Myocyte (in vitro differentiated cells): ENCODE measurements at places on chromosomes 2 and 18.

GRCh38 chr2:209147981-209148380 is 275.9 kb upstream of the MAP2 start:
- no peak for DNase-seq

- DNase-seq = no peak
These were observed 53.7 kb downstream of the THUMPD2 start for GRCh38 chr2:39725401-39725800.

DNA sequence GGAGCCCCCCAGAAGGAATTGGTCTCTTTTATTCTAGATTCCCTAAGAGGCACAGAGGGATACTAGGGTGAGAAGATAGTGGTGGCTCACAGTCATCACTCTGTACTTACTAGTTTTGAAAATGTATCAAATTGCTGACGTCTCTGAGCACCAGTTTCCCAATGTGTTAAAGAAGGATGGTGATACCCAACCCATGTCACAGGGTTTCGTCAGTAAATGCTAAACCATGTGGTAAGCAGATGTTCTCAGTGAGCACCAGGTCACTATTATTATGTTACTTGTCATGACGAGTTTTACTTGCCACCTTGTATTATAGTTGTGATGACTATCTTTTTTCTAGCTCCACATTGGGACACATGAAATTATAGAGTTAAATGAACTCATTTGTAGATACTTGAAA is 54.7 kb downstream of the NEDD4L start:
- no peak for DNase-seq

DNA sequence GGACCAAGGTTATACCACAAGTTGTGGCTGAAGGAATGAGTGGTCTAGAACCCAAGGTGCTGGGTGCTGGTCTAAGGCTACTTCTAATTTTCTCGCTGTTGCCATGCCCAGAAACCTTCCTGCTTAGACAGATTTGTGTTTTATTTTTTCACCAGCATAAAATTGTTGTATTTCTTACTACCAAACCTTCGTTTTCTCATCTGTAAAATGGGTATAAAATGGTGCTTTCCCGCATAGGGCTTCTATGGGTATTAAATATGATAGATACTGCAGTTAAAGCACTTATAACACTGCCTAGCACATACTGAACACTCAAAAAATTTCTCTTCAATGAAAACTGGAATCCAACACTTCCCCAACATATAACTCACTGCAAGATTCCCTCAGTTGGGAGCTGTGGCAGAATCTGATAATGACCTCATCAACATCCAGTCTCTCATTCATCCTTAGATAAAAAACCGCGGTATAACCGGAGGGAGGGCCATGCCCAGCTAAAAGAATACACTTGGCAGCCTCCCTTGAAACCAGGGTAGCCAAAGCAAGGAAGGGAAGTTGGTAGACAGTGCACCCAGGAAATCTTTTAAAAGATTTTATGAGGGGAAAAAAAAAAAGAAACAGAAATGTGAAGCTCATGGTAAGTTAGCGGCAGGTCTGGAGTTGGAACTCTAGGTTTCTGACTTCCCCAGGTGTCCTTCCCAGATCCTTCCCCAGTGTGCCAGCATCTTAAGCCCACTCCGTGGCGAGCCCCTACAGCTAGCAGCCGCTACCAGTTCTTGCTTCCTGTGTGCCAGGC is 1.2 kb downstream of the NEMP2 start:
- peak; percentile 19 for DNase-seq

DNA sequence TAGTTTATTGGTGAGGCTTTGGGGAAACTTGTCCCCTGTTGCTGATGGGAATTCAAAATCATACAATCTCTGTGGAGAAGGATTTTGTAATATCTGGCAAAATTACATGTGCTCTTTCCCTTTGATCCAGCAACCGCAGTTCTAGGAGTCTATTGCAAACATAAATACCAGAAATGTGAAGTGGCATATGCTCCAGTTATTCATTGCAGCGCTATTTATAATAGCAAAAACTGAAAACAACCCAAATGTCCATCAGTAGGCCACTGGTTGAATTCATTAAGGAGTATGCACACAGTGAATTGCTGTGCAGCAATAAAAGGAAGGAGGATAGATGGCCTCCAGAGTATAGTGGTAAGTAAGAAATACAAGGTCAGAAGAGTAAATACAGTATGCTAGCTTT is 76.5 kb downstream of the HNRNPLL start:
- DNase-seq = no peak

DNA sequence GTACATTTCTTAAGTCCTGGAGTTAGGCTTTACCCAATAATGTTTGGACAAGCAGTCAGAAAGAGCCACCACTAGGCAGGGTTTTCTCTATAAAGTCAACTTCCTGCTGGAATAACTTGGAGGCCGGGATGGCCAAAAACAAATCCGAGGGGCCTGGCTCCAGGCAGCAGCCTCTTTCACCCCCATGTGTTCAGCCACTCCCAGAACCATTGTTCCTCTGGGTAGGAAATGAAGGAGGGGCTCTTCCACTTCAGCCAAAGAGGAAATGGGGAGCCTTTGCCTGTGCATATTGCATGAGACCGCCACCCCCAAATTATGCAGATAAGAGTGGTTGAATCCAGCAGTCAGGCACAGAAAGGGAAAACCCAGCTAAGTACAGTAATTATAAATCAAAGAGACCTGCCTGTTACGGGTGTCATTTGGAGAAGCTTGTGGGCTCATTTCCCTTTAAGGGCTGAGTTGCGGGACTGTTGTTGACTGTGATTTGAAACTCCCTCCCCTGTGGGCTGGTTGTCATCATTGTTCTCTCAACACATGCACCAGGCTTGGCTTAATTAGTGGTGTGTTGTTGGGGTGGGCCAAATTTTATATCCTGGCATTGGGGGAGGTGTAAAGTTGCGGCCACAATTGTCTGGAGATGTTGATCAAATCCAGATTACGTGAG is 212.8 kb upstream of the SOX11 start:
- no peak for DNase-seq

DNA sequence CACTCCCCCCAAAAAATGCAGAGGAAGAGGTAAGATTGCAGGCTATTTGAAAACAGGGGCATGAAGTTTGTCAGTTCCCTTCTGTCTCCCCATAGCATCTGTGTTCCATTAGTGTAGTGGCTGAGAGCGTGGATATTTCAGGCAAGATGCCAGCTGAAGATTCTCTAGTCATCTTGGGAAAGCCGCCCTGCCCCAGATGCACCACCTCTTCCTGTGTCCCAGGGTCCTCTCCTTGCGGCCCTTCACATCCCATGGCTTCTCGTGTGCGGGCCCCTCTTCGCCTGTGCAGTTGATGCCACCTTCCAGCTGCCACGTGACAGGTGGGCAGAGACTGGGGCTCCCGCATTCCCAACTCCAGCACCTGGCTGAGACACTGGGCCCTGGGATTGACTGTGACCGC is 16.1 kb downstream of the TMEM127 start:
- peak; percentile 47 for DNase-seq

GRCh38 chr2:4930704-4931103 is 761.5 kb upstream of the SOX11 start:
- DNase-seq = no peak

DNA sequence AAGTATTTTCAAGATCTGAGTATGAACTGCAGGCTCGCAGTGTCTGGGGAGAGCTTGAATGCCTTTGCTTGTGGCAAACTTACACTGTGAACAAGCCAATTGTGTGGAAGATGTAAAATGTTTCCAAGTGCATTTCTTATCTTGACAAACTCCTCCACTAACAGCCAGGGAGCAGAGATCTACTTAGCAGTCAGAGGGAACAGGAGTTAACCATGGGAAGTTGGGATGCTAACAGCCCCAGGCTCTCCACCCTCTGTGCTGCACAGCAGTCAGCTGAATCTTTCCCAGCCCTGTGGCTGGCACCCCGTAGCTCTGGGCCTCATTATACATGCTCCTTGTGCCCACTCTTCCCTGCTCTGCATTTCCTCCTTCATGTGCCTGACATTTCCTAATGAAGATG is 450.2 kb downstream of the TSN start:
- DNase-seq = no peak

DNA sequence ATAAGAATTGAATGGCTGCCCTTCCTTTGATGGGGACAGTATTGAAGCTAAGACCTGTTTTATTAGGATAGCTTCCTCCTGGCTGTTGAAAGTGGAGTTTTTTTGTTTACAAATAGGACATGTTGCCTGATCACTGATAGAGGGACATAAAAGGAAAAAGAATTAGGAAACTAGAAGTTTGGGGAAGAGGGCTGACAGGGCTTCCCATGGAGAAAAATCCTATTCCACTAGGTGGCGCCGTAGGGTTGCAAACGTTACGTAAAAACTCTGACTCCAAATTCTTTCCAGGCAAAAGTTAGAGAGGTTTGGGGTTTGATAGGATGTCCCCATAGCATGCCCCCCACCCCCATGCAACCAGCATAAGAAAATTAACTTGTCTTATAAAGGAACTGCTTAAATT is 11.1 kb upstream of the RBFA start:
- no peak for DNase-seq

- DNase-seq = peak; percentile 30
These were observed 60.7 kb downstream of the SDC1 start for GRCh38 chr2:20164061-20164733.
